ENCODE measurements at places on chromosomes 1 and 21.
A peak's percentile ranks its signal among the peaks of the same experiment; 100 is the strongest.

- no peak for DNase-seq
These were observed 293.8 kb upstream of the PBX1 start for GRCh38 chr1:164265232-164265631.

DNA sequence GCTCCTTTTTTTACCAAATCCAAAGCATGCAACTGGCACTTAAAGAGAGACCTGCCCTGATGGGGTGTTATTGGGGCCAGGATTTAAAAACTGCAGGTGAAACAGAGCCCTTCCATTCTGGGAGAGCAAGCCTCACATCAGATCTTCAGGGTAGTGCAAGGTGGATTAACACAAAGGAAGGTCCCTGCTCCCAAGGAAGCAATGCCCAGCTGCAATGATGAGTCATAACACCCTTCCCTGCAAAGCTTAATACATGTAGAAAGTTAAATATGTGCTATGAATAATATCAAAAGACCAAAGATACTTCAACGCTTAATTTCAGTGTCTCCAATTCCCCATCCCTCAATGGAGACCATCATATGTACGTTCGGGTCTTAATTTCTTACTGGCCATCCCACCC is 508.0 kb downstream of the OMA1 start:
- no peak for DNase-seq

DNA sequence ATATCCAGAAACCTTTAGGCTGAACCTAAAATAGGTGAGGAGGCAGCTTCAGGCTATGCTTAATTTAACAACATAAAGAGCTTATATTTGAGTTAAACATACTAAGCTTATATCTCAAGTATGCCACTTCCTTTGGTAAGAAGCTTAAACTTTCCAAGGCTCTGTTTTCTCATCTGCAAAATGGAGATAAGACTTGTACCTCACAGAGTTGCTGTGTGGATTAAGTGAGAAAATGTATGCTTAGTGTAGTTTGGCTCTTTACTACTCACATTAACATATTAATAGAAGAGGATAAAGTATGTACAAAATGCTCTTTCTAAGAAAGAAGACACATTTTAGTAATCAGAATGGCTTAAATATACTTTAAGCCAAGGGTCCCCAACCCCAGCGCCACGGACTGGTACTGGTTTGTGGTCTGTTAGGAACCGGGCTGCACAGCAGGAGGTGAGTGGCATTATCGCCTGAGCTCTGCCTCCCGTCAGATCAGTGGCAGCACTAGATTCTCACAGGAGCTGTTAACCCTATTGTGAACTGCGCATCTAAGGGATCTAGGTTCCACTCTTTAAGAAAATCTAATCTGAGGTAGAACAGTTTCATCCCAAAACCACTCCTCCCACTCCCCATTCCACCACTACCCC is 77.2 kb downstream of the HS2ST1 start:
- peak; percentile 46 for DNase-seq

- DNase-seq = no peak
These were observed 80.2 kb upstream of the KLHDC7A start for GRCh38 chr1:18400347-18401102.

DNA sequence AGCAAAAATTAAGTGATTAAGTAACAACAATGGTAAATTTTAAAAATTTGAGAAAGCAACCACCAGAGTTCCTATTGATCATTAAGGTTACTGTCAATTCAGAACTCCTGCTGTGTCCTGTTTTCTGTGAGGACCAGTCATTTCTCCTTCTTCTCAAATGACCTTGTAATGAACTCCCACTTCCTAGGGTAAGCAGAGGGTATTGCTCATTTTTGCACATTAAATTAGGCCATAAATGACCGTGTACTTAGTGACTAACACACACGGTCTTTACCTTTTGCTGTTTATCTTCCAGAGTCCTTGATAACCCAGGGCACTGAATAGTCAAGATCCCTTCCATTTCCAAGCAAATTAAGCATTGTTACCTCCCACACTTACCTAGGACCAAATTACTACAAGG is 227.5 kb upstream of the LYPLAL1 start:
- DNase-seq = no peak

DNA sequence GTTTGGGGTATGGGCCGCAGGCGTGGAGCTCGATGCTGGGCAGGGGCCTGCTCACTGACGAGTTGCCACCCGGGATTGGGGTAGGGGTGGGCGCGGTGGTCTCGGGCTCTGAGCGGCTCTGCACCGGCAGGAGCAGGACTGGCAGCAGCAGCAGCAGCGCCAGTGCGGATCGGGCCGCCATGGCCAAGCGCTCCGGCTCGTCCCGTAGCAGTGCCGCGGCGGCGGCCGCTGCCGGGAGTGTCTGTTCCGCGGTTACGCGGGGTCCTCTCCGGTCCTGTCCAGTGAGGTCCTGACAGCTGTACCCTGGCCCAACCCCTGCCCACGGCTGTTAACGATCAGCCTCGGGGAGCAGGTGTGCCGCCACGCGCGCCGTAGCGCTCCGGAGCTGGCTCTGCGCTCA is 26.5 kb downstream of the ADARB1 start:
- DNase-seq = no peak

DNA sequence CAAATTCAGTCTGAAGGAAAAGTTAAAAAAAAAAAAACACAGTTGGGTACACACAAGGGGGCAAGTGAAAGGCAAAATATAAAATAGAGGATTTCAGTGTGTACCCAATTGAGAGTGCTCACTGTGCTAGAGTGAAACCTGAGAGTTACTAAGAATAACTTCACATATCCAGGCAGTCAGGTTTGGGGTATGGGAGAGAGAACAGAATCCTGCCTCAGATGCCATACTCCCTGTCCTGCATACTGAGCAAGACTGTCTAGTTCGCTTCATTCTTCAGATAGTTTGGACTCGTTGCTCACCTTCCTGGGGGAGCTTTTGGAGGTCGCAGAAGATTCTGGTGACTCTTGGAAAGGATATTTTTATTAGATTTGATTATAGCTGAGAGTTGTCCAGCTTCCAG is 20.4 kb downstream of the CEP85 start:
- no peak for DNase-seq

DNA sequence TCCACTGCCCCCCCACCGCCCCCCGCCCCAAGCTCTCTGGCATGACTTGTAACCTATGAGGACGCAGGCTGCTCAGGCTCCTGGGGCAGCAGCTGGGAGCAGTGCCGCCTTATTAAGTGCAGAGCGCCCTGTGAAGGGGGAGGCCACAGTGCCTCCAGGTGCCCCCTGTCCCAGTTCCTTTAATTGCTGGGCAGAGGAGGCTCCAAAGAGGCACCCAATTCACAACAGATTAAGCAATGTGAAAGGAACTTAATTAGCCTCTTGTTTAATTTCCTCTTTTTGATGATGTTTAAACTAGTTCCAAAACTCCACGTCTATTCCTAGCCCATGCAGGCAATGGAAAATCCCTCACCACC is 3.0 kb downstream of the RXFP4 start:
- no peak for DNase-seq

DNA sequence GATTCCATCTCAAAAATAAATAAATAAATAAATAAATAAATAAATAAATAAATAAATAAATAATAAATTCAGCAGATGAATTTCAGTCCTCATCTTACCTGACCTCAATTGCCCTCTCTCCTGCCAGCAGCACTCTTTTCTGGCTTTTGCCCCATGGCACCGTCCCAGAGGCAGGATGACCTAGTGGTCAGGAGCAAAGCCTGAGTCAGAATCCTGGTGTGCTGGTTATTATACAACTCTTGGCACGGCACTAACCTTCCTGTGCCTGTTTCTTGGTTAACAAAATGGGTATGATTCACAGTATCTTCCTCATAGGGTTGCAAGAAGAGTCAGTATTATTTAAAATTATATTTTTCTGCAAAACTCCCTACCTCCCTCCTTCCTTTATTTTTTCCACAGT is 43.0 kb downstream of the NKAIN1 start:
- DNase-seq = no peak

DNA sequence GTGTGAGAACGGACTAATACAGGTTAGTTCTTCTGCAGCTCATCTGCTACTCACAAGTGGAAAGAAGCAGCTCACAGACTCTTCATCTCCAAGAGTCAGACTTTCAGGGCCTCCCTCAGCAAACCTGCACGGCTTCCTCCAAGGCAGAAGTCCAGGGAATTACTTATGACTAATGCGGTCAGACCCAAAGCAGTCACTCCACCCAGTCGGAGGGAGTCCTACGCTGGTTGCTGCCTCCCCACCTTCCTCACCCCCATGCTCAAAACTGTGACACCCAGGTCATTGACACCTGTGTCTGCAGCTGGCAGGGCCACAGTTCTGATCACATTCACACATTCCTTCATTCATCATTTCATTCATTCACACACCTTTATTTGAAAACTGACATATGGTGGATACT is 38.4 kb upstream of the PRDM2 start:
- no peak for DNase-seq

- no peak for DNase-seq
These were observed 241.5 kb downstream of the LTN1 start for GRCh38 chr21:28751176-28751575.

- no peak for DNase-seq
These were observed 119.7 kb downstream of the PROX1 start for GRCh38 chr1:214107322-214108096.

DNA sequence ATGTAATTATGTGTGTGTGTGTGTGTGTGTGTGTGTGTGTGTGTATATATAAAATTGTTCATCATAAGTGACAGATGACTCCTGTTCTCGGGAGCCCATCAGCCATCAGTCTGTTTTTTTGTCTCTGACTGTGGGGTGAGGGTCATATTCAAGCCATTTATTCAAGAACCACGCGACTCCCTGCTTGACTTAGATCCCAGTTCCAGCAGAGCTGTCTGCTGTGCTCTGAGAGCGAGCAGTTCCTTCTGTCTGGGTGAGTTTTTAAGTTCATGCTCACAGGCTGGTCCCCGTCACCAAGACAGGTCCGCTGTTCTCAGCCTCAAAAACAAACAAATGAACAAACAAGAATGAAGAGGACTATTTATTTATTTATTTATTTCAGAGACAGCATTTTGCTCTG is 18.3 kb upstream of the NPPB start:
- DNase-seq = no peak

DNA sequence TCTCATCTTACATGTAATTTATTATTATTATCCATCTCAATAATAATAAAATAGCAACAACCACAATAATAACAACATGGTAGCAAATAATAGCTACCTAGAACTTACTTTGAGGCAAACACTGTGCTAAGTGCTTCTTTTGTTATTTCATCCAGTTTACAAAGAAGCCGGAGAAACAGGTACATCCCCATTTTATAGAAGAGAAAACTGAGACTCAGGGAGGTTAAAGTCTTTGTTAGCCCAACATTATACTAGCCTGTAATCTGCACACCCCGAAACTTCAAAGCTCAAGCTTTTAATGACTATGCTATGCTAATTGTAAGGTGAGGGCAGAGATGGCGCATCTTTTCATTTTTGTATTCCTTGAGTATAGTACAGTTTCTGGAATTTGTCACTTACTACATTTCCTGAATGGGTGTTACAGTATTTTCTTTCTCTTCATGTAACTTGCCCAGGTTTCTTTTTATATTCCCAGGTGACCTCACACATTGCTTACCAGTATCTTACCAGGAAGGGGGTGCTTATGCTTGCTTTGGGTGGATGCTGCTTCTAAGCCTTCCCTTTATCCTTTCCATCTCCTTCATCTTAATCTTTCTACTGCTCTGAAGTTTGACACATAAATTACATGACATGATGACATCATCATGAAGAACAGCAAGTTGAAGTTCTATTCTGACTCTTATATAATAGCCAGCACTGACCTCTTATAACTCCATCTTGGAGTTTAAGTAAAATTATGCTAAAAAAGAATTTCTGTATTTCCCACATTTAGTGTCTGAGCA is 8.3 kb downstream of the GCLM start:
- DNase-seq = no peak

DNA sequence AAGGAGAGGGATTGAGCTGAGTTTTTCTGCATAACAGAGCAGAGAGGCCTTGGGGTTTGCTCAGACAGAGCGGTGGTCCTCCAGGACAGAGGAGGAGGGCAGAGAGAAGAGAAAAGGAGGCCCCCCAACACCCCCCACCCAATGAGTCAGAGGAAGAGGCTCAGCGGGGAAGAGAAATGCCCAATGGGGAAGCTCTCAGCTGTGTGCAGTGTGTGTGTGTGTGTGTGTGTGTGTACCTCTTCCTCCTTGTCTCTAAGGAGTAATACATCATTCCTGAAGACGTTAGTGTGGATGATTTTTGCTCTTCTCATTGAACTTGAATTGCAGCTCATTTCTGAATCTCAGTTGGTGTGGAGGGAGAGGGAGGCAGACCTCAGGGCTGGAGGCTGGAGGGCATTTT is 8.7 kb downstream of the TMPRSS3 start:
- no peak for DNase-seq

DNA sequence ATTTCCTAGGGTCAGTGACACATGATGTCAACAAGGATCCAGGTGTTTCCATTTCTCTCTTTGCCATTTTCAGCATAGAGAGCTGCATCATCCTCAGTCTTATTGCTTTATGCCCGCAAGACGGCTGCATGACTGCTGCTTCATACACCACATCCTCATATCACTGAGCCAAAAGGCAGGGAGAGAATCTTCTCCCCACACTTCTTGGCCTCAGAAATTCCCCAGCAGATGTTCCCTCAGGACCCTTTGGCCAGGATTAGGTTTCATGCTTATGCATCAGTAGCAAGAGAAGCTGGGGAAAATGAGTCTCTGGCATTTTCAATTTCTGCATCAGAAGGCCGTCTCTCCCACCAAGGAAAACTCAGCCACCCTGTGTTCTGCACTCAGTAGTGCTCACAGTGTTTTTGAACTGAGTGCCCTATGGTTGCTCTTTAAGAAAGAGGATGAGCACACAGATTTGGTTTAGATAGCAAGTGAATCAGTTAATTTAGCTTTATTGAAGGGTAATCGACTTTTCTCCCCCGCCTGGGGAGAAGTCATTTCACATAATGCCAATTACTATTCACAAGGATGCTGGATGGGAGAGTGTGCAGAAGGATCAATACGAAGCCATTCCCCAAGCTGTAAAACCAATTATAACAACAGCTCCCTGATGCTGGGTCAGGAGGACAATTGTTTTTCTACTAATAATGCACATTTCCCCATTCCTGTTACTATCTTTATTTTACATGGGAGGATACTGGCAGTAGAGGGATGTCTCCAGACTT is 360.2 kb downstream of the HHIPL2 start:
- DNase-seq = no peak
